ENCODE measurements at places on chromosomes 5 and 9. TPM values are rescaled to one million over a fixed set of nuclear protein-coding genes. Genes with fewer than 3 reads are reported as not detected.
A peak's percentile ranks its signal among the peaks of the same experiment; 100 is the strongest.

DNA sequence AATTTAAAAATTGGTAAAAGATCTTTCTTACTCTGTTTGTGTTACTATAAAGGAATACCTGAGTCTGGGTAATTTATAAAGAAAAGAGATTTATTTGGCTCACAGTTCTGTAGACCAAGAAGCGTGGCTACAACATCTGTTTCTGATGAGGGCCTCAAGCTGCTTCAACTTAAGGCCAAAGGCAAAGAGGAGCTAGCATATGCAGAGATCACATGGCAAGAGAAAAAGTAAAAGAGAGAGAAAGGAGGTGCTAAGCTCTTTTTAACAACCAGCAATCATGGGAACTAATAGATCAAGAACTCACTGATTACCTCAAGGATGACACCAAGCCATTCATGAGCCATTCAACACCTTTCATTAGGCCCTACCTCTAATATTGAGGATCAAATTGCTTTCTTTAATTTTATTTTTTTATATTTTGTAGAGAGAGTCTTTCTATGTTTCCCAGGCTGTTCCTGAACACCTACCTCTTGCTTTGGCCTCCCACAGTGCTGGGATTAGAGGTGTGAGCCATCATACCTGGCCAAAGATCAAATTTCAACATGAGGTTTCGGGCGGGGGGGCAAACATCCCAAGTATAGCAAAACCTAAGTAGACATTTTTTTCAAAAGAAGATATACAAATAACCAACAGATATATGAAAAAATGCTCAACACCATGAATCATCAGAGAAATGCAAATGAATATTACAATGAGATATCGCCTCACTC, 16.0 kb upstream of the SHC3 start:
- DNase-seq = no peak

- DNase-seq = peak; percentile 21
Observed at GRCh38 chr5:125198270-125198974, 452.0 kb upstream of the ZNF608 start.

DNA sequence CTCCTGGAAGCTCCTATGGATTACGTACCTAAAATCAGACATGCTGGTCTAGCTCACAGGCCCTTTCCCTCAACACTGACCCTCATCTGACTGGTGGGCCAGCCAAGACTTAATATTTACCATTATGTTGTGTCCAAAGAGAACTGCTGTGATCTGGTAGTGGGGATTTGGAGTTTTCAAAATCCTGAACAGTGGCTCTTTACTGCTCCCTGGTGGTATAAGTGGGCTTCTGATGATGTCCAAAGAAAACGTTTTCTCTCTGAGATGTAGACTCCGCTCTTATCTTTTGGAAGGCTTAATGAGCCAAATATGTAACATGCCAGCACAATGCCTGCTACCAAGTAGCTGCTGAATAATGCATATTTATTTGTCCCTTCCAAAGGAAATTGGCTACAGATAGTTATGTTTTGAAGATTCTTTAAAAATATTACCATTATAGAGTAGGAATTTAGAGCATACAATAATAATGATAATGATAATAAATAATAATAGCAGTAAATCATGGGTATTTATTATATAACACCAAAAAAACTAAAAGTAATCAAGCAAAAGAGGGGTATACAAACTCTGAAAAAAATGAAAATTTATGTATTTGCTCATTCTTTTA, 406.6 kb upstream of the TNC start:
- peak; percentile 60 for DNase-seq

DNA sequence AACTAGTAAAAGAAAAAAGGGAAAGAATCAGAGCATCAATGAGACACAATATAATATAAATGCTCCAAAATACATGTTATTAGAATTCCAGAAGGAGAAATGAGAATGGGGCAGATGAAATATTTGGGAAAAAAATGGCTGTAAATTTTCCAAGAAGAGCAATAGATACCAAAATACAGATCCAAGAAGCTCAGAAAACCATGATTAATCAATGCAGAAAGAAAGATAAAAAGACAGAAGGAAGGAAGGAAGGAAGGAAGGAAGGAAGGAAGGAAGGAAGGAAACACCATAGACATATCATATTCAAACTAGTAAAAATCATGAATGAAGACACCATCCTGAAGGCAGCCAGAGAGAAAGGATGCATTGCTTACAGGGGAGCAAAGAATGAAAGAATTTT, 920.9 kb downstream of the EFNA5 start:
- no peak for DNase-seq

DNA sequence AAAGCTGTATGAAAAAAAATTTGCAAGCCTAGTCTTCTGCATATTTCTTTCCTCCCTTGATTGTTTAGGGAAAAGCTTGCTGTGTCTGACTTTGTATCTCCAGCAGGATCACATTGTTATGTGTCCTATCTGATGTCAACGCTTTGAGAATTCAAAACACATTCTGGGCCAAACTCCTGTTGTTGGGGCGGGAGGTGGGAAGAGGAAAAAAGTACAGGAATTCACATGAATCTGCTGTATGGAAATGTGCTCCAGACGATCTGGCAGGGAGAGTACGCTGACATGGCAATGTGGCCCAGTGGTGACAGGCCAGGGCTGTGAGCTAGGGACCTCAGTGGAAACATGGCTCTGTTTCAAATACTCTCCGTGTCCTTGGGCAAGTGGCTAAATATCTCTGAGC, 87.4 kb upstream of the GNA14 start:
- no peak for DNase-seq

DNA sequence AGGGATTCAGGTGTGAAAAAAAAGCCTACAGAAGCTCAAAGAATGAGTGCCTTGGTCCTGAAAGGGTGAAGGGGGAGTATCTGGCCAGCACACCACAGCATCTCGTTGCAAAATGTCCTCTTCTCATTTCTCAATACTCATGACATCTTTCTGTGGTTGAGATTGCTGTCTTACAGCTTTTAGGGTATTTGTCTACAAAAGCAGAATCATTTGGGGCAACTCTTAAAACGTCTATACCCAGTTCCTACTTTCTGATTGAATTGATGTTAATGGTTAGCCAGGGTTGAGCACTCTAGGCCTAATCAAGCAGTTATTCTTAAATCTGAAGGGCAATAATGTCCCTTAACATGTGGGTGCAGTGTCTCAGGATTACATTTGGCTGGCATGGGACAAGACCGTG, 21.2 kb upstream of the PCSK5 start:
- no peak for DNase-seq

- DNase-seq = no peak
Observed at GRCh38 chr9:124448019-124448418, 2.2 kb upstream of the ADGRD2 start.

DNA sequence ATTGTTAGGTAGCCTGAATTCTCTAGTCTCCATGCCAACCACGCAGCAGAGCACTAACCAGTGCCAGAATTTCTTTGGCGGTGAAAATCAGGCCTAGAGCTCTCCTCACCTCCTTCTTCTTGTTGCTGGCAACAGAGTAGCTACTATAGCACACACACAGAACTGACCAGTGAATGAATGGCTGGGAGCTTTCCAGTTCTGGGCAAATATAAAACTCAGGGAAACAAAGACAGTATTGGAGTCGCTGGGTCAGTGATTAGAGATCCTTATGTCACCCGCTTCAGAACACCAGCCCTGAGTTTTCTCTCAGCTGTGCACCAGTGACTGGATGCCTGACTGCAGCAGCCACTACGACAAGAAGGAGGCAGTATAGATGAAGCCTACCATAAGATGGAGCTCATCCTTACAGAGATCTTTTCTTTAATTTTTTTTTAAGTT, 26.9 kb upstream of the FEM1C start:
- no peak for DNase-seq

DNA sequence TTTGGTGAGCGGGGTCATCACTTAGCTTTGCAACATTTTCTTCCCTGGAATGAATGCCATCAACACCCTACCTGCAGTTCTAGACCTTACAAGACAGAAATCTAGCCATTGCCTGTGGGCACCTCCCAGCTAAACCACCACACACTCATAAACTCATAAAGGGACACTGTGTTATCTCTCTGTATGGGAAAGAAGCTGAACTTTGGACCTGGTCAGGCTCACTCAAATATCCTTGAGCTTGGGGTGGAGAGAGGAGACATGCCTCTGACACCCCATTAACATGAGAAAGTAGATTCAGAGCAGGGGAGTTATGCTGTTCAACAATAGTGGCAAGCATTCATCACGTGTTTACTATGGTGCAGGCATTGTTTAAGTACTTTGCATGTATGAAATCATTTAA, 205.6 kb downstream of the ZNF462 start:
- no peak for DNase-seq

DNA sequence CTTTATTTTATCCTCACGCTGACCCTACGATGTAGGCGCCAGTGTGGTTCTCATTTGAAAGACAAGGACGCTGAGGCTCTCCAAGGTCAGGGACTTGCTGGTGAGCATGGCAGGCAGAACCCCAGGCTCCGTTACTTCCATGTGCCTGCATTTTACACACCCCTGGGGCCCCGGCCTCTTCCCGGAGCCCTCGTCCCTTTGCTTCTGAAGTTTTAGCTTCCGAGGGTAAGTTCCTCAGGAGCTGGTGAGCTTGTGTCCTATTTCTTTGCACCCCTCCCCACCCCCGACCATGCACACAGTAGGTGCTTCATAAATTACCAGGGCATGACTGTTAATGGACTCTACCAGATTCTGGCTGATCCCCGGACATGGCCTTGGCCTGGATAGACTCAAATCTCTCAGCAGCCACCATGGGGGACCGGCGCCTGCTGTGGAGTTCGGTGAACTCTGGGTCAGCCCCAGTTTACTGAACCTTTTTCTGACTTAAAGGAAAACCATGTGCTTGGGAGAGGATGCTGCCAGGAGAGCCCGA, 59.3 kb upstream of the RNU6ATAC start:
- DNase-seq = no peak

- DNase-seq = no peak
Observed at GRCh38 chr9:79011461-79011860, 560.3 kb upstream of the TLE4 start.

- DNase-seq = peak; percentile 53
Observed at GRCh38 chr9:109683521-109683920, 96.5 kb upstream of the PALM2AKAP2 start.

DNA sequence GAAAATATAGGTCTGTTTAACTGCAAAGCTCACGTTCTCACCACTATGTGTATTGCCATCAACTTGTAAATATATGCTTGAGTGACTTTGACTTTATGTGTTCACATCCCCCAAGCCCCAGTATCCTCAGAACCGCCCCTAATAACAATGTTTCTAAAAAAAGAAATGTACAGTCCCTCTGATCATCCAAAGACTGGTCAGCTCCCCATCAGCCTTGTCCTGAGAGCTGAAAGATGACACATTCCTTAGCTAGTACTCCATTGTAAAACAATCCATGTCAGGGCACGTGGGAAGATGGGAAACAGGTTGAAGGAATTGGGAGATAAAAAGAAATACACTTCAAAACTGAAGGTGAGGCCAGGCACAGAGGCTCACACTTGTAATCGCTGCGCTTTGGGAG, 279.4 kb upstream of the WWC1 start:
- DNase-seq = no peak

DNA sequence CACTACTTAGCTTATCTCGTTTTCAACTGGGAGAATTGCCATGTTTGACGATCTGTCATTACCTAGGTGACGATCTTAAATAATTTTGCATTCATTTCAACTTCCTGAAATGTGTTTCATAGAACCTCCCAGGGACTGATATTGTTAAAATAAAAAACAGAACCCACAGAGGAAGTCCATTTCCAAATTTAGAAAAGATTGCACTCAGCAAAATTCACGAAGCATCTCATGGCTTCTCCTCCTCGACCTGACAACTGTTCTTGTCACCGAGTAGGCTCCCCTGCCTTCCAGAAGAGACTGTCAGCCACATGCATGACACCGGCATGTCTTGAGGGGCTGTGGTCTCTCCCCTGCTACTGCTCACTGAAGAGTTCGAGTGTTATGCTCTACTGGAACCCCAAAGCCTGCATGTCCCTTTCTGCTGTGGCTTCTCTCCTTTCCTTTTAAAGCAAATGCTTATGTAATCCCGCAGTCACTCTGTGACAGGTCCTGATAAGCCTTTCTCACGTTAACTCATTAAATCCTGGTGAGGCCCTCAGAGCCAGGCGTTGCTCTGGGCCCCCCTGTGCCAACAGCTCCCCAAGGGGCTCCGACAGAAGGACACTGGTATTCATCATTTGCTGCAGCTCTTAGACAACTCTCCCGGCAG, 26.8 kb upstream of the ANKRD33B start:
- DNase-seq = no peak

- no peak for DNase-seq
Observed at GRCh38 chr5:61926911-61927310, 379.1 kb upstream of the KIF2A start.

- DNase-seq = no peak
Observed at GRCh38 chr9:78040726-78041125, 9.1 kb upstream of the GNAQ start.

DNA sequence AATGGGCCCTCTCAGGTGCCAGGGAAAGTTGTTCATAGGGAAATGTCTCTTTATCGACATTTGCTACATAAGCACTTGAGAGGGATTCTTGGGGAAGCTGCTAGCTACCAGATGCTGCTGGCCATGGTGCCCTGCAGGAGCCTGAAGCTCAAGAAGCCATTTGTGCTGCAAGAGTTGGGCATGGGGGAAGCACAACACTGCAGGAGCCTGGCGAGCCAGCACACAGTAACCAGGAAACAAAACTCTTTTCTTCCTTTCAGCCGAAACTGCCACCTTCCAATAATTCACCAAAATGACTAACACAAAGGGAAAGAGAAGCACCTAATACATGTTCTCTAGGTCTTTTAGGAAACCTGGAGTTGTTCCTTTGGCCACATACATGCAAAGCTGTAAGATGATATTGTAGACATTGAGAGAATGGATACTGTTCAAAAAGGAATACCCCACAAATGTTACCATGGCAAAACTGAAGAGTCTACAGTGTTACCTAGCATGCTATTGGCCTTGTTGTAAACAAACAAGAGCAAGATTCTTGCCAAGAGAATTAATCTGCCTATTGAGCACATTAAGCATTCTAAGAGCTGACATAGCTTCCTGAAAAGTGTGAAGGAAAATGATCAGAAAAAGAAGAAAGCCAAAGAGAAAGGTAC, 26.1 kb upstream of the LARP1 start:
- DNase-seq = no peak

- no peak for DNase-seq
Observed at GRCh38 chr5:1297243-1297642, 2.4 kb upstream of the TERT start.

RAB24 gene
- total RNA-seq = 10.3 TPM

SPATA31A3 gene
- total RNA-seq = not detected

RIC1 gene
- 46.3 TPM for total RNA-seq

ANKRD34B gene
- total RNA-seq = not detected

PALM2AKAP2 gene
- total RNA-seq = 22.3 TPM

DOCK8 gene
- 5.0 TPM for total RNA-seq

BRIX1 gene
- 20.8 TPM for total RNA-seq

SERF1A gene
- 6.0 TPM for total RNA-seq

FGF10 gene
- total RNA-seq = not detected

SHC3 gene
- 0.08 TPM for total RNA-seq

PCDHA10 gene
- 1.3 TPM for total RNA-seq

LRRC19 gene
- total RNA-seq = not detected

FCN1 gene
- total RNA-seq = not detected

OGN gene
- not detected for total RNA-seq

SARDH gene
- 7.2 TPM for total RNA-seq

SPATA31D4 gene
- not detected for total RNA-seq

PCDHA8 gene
- under 0.01 TPM for total RNA-seq

Data from mammary epithelial cell (primary cell).